Right atrium auricular region (tissue), 2 donors: ENCODE measurements at places on chromosomes 2 and 18.

DNA sequence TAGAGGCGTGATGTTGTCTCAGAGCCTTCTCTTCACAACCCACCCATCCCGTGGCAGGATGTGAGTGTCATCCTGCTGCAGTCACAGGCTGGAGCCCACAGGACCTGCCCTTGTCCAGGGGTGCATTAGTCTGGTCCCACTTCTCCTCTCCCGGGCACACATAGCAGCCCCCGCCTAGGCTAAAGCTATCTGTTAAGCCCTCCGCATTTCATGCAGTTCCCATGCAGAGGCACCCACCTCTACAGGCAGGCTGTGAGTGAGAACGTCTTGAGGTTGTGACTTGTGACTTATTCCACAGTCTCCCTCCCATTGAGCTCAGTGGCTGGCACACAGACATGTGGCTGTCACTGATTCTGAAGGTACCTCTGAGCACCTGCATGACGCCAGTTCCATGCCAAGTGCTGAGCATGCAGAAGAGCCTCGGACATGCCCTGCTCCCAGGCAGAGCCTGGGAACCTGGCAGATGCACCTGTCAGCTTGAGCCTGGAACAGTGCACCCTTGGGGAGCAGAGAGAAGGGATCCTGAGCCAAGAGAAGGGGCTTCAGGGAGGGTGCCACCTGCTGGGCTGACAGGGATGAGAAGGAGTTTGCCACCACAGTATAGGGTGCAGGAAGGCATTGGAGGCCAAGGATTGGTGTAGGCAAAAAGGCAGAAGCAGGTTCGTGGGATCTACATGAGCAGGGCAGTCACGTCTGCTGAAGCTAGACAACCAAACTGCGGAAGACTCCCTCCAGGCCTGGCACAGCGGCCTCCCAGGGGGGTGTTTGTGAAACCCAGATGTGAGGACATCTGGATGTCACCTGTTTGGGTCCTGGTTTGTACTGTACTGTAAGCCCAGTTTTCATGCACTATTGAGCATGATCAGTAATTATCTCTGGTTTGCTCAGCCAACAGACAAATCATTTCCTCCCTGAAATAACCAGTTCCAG is 213.6 kb downstream of the GLI2 start:
- no peak for DNase-seq

- no peak for DNase-seq
Measured at GRCh38 chr2:42566025-42566424, 2.4 kb upstream of the MTA3 start.

- DNase-seq, result no peak
Measured at GRCh38 chr2:28627722-28628480, 123.7 kb upstream of the PPP1CB start.

DNA sequence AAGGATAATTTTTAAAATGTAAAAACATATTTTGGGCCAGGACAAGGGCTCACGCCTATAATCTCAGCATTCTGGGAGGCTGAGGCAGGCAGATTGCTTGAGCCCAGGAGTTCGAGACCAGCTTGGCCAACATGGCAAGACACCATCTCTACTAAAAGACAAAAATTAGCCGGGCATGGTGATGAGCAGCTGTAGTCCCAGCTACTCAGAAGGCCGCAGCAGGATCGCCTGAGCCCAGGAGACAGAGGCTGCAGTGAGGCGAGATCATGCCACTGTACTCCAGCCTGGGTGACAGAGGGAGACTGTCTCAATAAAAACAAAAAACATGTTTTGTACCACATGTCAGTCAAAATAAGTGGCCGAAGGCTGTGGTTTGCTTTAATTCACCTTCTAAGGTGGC is 122.5 kb downstream of the HDAC4 start:
- DNase-seq, result no peak

GRCh38 chr2:235234736-235235135 is 259.1 kb upstream of the AGAP1 start:
- no peak for DNase-seq

DNA sequence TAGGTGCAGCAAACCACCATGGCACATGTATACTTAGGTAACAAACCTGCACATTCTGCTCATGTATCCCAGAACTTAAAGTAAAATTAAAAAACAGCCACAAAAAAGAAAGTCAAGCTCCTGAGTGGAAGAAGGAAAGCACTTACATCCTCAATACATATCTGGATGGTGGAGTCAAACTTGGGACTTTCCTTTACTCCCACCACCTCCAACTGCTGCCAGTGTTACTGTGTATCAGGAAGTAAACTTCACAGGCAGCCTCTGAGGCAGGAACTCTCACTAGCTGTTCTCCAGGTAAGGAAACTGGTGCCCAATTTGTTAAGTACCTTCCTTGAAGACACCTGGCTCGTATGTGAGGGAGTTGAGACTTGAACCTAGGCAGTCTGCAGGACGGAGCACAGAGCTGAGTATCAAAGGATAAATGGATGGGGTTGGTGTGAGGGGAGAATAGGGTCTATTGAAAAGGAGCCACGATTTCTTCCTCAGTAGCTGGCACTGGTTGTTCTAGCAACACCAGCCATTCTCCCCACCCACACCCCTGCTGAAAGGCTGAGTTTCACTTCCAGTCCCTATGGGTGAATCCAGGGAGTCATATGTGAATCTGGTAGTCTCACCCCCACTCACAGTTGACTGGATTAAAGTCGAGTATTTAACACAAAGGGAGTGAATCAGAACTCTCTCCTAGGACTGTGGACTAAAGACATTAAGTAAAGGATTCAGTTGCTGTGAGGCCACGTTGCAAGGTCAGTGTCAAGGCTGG is 50.0 kb upstream of the GPR39 start:
- DNase-seq, result no peak

- no peak for DNase-seq
Measured at GRCh38 chr18:41630232-41630886, 324.7 kb upstream of the PIK3C3 start.
